Endothelial cell (in vitro differentiated cells): ENCODE measurements at places on chromosomes 3 and 15. TPM values are rescaled to one million over a fixed set of nuclear protein-coding genes. Genes with fewer than 3 reads are reported as not detected.

DNA sequence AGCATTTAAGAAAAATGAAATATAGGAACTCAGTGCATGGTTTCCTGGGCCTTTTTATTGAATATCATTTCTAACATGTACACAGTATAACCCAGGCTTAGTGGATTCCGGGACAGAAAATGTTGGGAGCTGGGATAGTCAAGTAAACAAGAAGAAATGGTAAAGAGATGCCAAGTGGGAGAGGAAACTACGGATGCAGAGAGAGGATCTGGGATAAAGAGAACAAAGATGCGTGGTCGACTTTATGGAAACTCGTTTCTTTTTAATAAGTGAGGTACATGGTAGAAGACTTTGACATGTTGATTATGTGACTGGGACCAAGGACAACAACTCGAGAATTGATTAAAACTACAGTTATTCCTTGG, 1.2 kb upstream of the GPR176 start:
- DNase-seq = no peak

Gene TMEM207
- total RNA-seq = not detected

DNA sequence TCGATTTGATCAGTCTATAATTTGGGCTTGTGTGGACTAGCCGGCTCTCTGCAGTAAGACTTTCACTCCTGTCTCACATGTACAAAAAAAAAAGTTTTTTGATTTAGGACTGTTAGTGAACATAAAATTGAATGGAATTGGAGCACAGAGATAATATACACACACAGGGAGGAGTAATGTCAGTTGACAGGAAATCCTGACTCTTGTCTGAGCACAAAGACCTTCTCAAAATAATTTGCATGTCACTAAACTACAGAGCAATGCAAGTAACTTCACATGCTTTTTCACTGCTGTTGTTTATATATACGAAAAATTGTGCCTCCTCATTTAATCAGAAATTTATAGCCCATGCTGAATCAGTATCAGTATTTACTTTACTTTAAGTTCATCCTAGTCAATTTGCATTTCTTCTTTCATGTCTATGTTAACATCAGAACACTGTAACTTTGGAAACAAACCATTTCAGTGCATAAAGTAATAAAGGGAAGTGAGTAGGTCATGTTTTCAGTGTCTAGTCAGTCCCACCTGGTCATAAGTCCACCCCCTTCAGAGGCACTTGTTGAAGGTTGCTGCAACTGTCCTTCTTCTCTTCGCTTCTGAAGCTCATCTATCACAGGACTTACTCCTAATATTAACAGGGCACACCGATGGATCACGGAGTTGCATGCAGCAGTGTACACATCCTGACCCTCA, 115.8 kb downstream of the FBXL22 start:
- DNase-seq = no peak

DNA sequence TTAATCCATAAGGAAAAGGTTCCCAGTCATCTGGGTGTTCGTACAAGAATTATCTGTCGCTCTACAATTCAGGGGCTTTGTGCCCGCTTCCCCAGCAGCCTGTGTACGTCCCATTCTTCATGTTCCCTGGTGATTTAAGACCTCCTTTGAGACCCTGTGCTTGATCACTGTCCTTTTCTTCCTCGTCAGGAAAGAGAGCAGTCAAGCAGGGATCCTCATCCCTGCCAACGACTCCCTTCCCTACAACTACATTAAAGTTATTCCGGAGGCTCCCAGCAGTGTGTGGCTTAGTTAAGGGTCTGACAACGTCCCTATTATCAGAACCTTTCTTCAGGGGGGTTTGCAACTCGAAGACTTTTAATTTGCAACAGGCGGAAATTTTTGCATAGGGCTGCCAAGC, 175.7 kb downstream of the FOXP1 start:
- no peak for DNase-seq

DNA sequence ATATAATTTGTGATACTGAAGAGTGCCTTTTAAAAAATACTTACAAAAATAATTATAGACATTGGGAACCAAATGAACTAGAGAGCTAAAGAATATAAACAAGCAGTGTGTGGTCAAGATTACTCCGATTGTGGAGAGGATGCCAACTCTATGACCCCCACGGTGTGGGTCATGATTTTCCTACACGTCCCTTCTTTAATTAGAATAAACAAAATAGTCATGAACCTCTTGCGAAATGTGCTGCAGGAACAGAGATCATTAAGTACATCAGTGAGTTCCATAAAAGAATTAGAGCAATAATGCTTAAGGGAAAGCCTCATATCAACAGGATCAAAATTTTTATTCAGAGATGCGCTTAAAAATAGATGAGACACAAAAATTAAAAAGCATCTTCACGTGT, 476.6 kb upstream of the ROBO1 start:
- DNase-seq = no peak

DNA sequence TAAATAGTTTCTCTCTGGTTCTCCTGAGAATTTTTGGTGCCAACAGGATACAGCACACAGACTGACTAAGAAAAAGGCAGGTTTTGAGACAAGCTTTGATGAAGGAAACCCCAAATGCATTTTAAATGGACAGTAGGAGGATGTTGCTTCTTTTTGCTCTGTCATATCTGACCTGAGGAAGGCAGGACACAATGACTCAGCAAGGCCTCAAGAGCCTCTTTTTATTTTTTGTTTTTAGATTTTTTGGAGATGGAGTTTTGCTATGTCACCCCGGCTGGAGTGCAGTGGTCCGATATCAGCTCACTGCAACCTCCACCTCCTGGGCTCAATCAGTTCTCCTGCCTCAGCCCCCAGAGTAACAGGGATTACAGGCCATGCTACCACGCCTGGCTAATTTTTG, 16.9 kb upstream of the KNG1 start:
- DNase-seq = no peak

- no peak for DNase-seq
These were observed 447.4 kb upstream of the ROBO1 start for GRCh38 chr3:80215191-80215590.

DNA sequence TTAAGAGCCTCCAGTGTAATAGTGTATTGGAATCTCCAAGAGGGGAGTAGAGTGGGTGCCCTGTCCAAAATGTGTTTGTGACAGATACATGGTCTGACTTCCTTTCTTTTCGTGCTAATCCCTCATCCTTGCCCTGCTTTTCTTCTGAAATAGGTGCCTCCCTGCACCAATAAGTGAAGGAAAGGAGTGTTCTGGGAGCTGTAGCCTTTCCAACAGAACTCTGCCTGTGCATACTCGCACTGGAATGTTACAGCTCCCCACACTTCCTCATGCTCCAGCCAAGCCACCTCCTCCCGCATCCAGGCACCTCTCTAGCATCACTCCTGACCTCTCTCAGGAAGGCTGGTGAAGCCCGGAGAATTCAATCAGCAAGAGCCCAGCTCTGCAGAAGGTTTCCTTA, 478.0 kb downstream of the GABRG3 start:
- no peak for DNase-seq

DNA sequence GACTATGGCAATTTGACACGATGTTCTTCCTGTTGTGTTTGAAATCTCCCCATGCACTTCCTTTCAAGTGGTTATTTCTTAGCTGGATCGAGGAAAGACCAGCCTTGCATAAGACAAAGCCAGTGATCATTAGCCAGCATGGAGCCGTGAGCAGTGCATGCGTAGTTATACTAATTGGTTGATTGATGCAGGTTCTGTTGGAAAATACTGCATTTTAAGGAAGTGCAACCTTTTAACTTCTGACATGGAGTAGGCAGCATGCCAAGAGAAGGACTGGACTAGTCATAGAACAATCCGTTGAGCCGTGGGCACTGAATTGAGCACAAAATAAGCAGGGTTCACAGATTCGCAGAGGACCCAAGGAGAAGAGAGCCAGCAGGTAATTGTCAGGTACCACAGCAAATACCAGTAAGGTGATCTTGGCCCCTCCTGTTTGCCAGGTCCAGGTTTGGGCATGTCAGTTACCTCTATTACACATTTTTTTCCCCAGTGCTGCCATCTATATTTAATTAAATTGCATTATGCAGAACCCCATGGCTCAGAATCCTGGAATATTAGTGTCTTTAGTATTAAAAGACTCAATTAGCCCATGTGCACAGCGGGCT, 29.0 kb upstream of the BCL6 start:
- no peak for DNase-seq

Gene CCR3
- total RNA-seq = not detected

Gene SHISA5
- total RNA-seq = 283 TPM

Gene SERPINI2
- total RNA-seq = not detected

Gene IGDCC3
- 538 TPM for total RNA-seq

DNA sequence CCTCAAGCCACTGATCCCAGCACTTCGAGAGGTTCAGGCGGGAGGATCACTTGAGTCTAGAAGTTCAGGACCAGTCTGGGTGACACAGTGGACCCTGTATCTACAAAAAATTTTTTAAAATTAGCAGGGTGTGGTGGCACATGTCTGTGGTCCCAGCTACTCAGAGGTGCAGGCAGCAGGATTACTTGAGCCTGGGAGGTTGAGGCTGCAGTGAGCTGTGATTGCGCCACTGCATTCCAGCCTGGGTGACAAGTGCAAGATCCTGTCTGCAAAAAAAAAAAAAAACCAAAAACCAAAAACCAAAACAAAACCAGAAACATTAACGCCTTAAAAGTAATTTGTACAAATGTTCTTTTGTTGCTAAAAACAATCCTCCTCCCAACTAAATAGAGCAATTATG, 27.9 kb upstream of the SLC12A8 start:
- DNase-seq = no peak

DNA sequence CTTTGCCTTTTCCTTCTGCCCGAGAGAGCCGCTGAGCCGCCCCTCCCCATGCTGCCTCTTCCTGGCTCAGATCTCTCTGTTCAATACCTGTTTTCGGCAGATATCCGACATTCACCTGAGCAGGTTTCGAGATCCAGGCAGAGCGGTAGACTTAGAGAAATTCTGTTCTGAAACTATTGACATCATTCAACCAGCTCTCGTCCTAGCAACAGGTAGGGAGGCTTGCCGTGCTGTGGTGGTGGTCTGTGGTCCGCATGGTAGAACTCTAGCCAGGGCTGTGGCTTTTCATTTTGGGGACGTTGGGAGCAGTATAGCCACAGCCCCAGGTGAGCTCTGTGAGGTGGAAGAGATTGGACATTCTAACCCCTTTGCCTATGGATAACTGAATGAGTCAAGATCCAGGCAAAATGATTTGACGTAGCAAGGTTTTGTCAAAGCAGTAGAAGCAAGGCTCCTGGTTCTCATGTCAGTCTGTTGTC, 810 bp downstream of the TMEM62 start:
- no peak for DNase-seq

Gene ANKRD63
- not detected for total RNA-seq

DNA sequence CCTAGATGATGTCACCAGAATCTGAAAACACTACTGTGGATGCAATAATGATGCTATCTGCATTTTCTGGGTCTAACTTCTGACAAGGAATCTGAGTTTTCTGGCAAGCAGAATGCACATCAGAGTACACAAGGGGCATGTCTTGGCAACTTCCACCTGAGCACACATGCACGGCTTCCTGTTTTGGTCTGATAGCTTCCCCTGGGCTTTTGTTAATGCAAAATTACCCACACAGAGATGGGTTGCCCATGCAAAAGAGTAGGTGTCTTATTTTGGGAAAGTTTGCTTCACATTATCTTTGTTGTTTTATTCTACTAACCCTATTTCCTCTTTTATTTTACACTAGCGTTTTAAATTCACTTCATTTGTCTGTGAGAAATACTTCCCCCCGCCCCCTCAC, 74.2 kb upstream of the SATB1 start:
- no peak for DNase-seq

GRCh38 chr3:163438760-163439159, 1639.5 kb downstream of the SI start:
- no peak for DNase-seq

- peak; percentile 14 for DNase-seq
These were observed 84.5 kb upstream of the STT3B start for GRCh38 chr3:31448035-31448881.

DNA sequence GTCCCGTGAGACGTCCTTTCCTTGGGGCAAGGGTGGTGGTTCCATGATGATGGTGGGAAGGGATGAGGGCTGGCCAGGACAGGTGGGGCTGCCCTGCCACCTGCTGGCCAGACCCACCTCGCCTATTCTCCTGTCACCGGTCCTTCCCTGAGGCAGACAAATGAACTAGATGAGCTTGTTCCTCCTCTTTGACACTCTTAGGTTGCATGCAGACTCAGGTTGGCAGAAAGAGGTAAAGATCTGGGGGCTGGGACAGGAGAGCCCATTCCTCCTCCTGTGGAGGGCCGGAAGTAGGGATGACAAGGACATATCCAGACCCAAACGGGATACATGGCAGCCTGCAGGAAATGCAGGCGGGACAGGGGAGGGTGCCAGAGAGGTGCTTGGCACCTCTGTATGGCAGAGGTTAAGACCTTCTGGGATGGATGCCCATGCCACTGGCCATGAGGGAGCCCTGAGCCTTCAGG, 38.6 kb downstream of the ACSBG1 start:
- DNase-seq = peak; percentile 30

DNA sequence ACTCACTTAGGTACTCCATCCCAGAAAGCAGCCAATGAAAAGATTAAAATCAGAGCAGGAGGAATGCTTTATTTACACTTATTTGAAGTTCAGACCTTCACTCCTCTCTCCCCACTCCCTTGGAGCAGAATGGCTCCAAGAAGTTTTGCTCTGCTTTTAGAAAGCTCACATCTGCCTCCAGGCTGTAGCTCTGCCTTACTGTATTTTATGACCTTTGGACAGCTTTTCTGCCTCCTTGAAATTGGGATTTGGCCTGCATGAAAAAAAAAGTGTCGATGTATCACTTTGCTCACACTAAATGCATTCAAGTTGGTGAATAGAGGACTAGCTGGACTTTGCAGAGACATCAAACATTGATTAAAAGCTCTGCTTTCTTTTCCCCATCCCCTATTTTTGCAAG, 95.3 kb downstream of the SLC9A9 start:
- DNase-seq = no peak

Gene LRRN1
- total RNA-seq = 2.8 TPM

Gene SLC49A4
- 10.2 TPM for total RNA-seq

DNA sequence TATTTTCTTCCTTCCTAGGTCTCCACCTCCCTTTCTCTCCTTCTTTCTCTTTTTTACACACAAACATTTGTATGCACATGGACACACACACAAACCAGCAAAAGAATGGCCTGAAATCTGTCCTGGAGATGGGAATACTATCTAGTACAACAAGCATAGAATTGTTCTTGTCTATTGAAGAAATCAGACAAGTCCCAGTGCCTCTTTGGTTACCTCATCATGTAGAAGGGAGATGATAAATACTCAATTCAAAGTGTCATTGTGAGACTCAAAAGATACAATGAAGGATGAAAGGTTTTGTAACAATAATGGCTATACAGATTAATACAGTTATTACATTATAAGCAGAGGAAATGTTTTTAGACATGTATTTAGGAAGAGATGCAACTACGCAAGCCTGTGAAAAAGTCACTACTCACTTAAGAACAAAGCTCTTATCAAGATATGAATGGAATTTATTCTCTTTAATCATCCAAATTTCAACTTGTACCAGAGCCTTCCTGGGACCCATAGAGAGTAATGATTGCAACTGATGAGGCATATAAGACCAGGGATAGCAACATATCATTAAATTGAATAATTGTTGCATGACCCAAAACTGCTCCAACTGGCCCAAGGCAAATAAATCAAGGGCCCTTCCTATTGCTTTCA, 43.2 kb downstream of the P3H2 start:
- no peak for DNase-seq

- DNase-seq = no peak
These were observed 43.3 kb upstream of the GSK3B start for GRCh38 chr3:120137548-120137947.

- DNase-seq = no peak
These were observed 113.9 kb upstream of the MRPL3 start for GRCh38 chr3:131616719-131617118.
